T-cell (primary cell): ENCODE measurements at places on chromosomes 12 and 14.
A peak's percentile ranks its signal among the peaks of the same experiment; 100 is the strongest.

GRCh38 chr14:79375356-79375755, 835.9 kb downstream of the DIO2 start:
- no peak for DNase-seq

GRCh38 chr14:77663293-77663692, 44.5 kb downstream of the ALKBH1 start:
- no peak for DNase-seq

- peak; percentile 52 for DNase-seq
Observed at GRCh38 chr14:24307575-24308341, at the start of gene CIDEB. Gene CIDEB (minus strand): TSS chr14:24307977. CDS start chr14:24307858, 119 bp downstream.

DNA sequence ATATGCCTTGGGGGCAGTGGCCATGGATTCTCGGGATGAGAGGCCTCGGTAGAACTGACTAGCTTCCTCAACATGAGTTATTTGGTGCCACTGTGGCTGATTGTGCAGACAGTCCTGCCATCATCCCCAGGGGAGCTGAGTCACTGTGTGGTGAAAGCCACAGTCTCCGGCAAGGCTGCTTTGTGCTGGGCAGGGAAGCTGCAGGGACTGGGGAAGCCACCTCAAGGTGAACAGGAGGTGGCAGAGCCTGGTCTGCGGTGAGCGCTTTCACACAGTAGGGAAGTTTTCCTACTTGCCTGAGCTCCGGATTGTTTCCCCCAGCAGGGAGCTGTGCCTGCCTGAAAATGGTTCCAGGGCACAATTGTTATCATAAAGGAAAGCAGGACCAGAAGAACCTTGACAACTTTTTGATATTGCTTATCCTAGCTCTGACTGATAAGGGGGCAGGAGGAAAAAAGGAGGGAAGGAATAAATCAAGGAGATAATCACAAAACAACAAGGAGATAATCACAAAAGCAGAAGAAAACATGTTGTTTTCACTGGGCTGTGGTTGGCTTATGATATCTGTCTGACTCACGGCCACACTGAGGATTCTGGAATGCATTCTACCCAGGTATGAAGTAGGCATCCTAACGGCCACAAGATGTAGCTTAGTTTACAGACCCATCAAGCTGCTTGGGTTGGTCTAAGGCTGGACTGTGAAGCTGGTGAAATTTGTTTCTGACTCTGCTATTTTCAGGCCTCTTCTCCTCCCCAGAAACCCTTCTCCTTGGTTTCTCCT, 32.2 kb upstream of the GNG2 start:
- DNase-seq = peak; percentile 34

GRCh38 chr14:48849741-48850322, 736.3 kb downstream of the RPS29 start:
- DNase-seq = no peak

DNA sequence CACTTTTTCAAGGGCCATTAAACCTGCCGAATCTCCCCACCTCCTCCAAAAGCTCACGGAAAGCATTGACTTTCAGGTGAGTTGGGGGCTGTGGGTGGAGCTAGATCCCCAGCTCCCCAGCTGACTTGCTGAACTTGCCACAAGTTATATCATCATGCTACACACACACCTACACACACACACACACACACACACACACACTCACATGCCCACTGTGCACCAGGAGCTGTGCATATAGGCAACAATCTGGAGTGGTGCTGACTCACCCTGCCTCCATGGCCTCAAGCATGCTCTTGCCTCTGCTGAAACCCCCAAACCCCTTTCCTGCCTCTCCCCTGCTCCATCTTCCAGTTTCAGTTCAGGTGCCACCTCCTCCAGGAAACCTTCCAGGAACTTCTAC, 26.1 kb downstream of the SERPINA3 start:
- DNase-seq = no peak

DNA sequence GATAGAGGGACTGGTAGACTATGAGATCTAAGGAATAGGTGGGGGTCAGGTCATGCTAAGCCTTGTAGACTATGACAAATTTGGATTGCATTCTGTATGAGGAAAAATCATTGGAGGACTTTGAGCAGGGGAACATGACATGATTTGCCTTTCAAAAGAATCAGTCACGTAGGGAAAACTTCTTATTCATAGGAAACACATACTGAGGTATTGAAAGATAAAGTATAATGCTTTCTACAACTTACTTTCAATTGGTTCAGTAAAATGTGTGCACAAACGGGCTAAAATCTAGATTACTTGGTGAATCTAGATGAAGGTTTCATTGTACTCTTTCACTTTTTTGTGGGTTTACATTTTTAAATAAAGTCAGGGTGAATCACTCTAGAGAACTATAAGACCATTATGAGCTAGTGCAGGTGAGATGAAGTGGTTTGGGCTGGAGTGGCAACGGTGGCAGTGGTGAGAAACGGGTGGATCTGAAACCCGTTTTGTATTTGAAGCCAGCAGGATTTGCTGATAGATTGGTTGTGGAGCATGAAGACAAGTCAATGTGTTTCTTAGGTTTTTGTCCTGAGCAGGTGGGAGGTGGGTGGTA, 6.7 kb downstream of the BBS10 start:
- no peak for DNase-seq

DNA sequence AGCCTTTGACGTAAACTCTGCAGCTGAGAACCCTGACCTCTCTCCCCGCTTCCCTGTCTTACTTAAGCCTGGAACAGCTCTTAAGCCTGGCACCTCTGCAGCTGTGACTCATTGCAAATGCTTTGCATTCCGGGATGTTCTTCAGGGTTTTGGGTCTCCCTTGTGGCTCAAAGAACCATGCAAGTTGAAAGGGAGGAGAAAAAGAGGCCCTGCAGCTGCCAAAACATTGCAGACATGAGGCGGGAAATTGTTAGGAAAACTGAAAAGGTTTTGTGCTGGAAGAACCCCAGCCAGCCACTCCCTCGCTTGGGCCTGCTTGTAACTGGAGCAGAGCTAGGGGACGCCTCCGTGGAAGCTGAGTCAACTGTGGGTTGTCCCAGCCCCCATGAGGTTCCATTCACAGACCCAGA, 60.2 kb upstream of the FERMT2 start:
- DNase-seq = no peak
